ENCODE measurements at places on chromosomes 2 and 18.

GRCh38 chr2:227388537-227389011 lies 825 bp upstream of the SCYGR1 start:
- DNase-seq = no peak

- DNase-seq = no peak
These were observed 73.3 kb upstream of the L3MBTL4 start for GRCh38 chr18:6487968-6488367.

DNA sequence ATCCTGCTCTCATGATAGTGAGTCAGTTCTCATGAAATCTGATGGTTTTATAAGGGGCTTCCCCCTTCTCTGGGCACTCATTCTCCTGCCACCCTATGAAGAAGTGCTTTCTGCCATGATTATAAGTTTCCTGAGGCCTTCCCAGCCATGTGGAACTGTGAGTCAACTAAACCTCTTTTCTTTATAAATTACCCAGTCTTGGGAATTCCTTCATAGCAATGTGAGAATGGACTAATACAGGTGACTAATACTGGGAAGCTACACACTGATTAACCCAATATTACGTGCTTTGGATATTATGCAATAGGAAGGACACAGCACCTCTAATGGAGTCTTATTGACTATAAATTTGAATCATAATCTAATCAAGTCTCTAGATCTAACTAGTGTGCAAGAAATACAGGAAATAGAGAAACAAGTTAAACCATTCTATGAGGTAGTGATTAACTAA lies 107.2 kb upstream of the ETAA1 start:
- no peak for DNase-seq

GRCh38 chr2:56026828-56027227 lies 103.2 kb upstream of the EFEMP1 start:
- no peak for DNase-seq

DNA sequence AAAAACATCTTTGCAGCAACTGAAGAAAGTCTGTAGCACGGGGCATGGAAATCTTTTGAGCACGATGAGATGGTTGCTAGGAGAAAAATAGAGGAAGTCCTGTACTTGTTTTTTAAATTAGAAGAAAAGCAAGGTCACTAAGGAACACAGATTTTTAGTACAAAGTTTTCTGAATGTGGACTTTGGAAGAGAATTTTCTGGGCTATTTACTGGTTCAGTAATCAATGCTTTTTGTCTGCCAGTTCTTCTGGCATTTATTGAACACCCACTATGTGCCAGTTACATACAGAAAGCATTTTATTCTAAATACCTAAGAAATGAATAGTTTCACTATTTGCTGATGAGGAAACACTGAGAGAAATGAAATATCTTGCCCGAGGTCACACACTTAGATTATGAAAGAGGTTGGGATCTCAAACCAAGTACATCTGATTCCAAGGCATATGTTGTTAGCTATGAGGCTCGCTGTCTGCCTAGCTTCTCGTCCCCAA lies 15.6 kb upstream of the MAP3K20 start:
- no peak for DNase-seq

DNA sequence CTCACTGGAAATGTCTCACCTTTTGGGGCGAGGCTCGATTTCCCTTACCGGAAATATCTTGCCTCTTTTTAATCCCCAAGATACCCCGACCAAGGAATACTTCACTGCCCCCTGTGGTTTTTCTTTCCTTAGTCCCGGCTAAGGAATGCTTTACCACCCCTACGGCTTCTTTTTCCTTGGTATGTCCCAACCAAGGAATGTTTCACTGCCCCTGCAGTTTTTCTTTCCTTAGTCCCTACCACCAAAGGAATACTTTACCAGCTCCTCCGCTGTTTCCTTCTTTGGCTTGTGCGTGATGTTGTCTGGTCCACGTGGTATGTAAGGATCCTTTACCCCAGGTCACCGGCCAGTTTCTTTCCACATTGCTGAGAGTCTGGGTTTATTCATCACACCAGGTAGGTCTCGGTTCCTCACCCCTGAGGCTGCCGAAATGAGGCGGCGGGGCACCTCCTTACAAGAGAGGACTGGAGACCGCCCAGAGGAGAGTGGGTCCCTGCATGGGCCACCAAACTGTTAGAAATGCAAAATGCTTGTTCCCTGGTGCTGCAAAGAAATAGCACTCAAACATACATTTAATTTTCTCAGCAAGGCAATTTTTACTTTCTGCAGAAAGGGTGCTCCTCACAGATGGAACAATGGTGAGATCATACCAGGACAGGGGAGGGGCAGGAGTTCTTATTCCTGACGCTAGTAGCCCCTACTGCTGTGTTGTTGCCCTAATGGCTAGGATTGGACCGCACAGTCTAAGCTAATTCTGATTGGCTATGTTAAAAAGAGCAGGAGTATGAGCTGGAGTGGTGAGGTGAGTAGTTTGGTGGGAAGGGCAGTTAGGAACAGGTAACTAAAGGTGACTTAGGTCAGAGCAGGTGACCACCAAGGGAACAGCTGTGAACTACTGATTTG lies 33.4 kb upstream of the CLASP1 start:
- no peak for DNase-seq

DNA sequence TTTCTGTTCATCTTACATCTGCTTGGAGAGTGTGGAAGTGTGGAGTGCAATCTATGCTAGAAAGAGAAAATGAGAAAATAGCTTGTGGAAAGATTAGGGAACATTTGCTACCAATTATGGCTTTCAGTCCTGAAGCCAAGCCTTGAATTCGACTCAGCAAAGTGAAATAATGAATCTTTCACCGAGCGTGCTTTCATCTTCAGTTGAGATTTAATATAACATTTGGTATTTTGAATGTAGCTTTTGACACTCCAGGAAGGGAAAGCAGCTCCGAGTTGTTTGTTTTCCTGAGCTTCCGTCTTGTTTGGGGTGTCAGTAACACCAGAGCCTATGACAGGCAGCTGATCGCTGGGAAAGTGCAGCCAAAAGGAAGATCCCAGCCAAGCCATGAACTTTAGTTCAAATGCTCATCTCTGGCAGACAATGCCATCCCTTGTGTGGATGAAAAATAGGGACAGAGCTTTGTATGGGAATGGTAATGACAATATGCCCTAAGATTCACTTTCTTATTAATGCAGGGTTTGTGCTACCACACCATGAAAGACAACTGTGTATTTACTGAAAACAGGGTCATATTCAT lies 25.0 kb upstream of the PHLPP1 start:
- no peak for DNase-seq

DNA sequence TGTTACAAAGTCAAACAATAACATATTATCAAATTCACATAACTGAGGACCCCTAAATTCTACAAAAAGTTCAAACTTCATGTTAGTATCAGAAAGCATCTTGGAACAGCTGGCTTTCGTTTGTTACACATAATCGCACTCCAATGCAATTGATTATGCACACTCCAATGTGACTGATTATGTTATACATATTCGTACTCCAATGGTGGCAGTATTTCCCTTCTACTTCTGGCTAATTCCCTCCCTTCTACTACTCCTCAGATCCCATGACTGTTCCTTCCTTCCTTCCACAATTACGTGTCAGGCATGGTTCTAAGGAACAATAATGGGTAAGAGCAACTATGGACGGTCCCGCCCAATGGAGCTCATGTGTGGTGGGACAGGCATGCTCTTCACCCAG lies 137.1 kb upstream of the CCDC150 start:
- no peak for DNase-seq

GRCh38 chr2:144411473-144411872 lies 108.4 kb downstream of the ZEB2 start:
- no peak for DNase-seq

- DNase-seq = no peak
These were observed 95.9 kb downstream of the NEB start for GRCh38 chr2:151638191-151638933.

All from stimulated activated CD8-positive, alpha-beta memory T cell treated with anti-CD3 and anti-CD28 coated beads, Interleukin-12 subunit alpha, Interleukin-12 subunit beta, amount 100 ng/mL, for 1 hour (primary cell).